IMR-90 (cell line): ENCODE measurements at places on chromosomes 7 and 10. TPM values are rescaled to one million over a fixed set of nuclear protein-coding genes. Genes with fewer than 3 reads are reported as not detected.

GRCh38 chr10:93755443-93756116 lies 2.2 kb upstream of the LGI1 start:
- DNase-seq = no peak

- peak; percentile 9 for DNase-seq
Measured at GRCh38 chr10:49585387-49585786, 24.7 kb upstream of the SLC18A3 start.

DNA sequence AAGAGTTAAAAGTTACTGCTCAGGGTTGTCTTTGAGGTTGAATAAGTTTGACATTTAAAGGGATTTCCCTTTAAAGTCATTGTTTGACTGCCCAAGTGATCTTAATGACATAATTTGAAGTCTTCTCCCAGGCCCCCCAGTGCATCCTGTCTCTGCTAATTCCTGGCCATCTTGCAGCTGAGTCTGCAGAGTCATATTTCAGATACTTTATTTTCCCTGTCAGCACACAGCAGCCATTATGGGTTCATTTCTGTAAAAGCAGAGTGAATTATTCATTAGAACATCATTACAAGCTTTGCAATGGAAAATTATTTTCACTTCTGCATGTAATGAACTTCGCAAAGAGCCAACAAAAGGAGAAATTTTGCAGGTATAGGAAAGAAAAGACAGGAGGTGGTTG lies 536.6 kb downstream of the GALNT17 start:
- no peak for DNase-seq

DNA sequence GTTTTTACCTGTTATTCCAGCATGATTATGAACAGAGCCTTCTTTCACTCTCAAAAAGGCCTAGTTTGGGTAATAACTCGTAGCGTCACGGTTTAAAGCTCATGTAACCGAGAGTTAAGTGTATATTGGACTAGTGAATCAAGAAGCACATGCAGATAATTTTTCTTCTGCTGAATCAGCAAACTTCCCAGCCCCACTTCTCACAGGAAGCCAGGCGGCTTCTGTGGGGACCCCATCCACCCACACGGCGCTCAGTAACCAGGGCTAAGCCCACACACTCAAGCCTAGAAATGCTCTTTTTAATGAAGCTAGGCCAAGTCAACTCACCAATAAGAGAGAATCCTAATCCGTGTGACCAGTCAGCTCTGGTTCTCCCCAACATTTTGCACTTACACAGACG lies 191.2 kb upstream of the MGMT start:
- no peak for DNase-seq

DNA sequence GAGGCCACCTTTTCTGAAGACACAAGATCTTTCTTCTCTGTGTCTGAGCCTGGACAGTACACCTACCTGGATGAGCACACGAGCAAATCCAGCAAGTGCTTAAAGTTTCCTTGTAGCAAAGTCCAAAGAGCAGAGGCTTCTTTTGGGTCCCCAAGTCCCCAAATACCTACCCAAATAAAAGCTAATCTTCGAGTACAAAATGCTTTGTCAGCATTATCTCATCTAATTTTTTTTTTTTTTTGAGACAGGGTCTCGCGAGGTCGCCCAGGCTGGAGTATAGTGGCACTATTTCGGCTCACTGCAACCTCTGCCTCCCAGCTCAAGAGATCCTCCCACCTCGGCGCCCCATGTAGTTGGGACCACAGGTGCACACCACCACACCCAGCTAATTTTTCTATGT lies 24.6 kb downstream of the MYOF start:
- DNase-seq = no peak

DNA sequence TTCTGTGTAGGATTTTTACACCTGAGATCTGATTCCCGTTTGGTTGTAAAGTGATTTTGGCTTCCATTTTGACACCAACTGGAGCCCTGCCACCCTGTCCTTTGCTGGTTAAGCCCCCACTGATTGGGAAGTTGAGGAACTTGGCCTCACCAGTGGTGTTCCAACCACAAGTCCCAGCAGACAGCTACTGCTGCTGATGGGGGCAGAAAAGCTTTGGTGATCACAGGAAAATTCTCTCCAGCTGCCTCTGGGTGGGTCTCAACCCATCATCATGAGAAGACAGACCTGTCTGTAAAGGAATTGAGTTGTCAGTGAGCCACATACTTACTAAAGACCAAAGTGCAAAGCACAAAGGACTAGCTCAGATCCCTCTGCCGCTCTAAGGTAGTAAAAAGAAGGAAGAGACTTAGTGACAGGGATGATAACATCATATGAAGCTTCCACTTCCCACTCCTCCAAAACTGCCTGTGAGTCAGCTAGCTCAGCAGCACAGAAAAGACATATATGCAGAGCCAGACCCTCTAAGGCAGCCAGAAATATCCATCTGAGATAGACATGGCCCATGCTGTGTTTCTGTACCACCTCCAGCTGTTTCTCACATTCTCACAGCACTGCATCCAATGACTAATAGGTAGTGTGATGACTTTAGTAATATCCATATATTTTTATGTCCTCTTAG lies 22.4 kb upstream of the LRRC17 start:
- peak; percentile 91 for DNase-seq

- no peak for DNase-seq
Measured at GRCh38 chr7:151470711-151471110, 30.8 kb upstream of the CRYGN start.

DNA sequence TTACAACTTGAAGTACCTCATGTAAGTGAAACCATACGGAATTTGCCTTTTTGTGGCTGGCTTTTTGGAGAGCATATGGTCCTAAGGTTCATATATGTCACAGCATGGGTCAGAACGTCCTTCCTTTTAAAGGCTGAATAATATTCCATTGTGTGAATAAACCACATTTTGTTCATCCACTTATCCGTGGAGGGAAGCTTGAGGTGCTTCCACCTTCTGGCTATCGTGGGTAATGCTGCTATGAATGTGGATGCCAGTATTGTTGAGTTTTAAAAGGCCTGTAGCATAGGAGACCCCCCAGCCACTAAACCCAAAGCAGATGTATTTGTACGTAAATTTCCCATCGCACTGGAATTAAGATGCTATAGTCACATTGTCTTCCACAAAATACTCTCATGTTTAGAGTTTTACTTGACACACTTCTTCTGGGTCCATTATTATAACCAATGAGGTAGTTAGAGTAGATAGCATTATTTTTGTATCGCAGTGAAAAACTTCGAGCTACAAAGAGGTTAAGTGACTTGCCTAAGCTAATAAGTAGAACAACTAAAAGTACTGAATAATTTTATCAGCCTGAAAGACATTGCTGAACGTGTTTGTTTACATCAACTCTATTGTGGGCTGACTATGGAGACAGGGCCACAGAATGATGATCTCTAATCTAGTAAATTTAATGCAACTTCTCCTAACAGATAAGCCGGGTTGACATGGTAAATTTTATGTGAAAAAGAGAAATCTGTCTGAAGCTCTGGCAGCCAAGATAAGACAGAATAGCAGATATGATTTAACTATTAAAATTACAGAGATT lies 183.0 kb upstream of the CTBP2 start:
- DNase-seq = peak; percentile 36

The PNLIPRP2 gene
- not detected in 2 replicates for total RNA-seq
